ENCODE measurements at places on chromosomes 4 and X.

GRCh38 chr4:55568905-55569504 lies 22.3 kb upstream of the CLOCK start:
- no peak for DNase-seq

DNA sequence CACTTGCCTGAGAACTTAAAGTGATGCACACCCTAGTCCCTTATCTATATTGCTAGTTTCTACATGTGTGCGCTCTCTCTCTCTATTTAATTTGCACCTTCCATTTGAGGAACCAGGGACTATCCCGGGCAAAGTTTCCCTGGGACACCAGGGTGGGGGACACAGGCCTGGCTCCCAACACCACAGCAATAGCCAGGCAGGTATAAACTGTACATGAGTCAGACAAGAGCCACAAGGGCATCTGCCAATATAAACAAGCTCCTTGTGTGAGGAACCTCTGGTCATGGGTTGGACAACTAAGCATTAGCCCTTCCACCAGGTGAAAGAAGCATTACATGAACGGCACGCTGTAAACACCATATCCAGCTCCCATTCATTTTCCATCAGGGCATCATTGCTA lies 455.5 kb downstream of the STIM2 start:
- DNase-seq: no peak

DNA sequence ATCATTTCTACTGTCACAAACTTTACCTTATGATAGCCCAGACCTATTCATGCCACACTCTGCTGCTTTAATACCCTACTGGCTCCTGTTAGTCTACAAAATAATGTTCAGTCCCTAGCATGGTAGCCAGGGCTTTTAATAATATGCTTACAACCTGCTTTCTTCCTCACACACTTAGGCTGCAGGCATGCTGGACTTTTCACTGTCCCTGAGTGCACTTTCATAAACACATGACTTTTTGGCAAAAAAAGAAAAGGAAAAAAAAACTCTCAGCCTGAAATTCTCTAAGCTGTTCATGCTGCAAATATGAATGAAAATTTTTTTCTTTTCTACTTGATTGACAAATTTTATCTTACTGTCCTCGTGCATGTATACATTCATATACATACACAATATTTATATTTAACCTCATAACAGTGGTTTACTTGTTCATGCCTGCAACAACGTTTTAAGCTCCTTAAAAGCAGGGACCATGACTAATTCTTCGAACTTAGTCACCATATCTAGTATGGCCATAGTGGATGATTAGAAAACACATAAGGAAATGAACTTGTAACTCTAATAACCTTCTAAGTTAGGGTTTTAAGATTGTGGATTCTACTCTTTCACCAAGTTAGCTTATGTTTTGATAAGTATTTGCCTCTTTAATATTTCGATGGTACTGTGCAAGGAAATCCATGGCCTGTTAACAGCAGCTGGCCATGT lies 229.5 kb downstream of the SPCS3 start:
- DNase-seq: no peak

GRCh38 chrX:1242891-1243402 lies 25.7 kb upstream of the CSF2RA start:
- DNase-seq: no peak

GRCh38 chrX:136768469-136769084 lies 12.2 kb downstream of the ARHGEF6 start:
- no peak for DNase-seq

DNA sequence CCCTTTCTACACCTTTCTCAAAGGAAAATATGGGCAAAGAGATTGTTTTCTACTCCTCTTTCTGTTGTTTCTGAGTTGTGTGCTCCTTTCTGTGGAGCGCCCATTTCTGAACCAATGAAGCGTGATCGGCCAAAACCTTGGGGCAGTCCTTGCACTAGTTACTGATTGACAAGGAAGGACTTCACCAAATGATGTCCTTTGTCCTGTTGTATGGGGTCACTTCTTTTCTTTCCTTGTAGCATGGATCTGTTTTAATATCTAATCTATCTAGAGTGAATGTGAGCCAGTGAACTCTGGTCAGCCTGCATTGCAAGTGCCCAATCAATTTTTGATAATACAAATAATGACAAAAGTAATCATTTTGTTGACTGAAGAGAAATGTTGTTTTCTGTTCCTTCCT lies 94.5 kb downstream of the EGF start:
- DNase-seq: no peak

- no peak for DNase-seq
Measured at GRCh38 chr4:155603360-155603891, 63.2 kb upstream of the GUCY1A1 start.

GRCh38 chr4:187493661-187494060 lies 501.9 kb upstream of the ZFP42 start:
- DNase-seq: no peak

DNA sequence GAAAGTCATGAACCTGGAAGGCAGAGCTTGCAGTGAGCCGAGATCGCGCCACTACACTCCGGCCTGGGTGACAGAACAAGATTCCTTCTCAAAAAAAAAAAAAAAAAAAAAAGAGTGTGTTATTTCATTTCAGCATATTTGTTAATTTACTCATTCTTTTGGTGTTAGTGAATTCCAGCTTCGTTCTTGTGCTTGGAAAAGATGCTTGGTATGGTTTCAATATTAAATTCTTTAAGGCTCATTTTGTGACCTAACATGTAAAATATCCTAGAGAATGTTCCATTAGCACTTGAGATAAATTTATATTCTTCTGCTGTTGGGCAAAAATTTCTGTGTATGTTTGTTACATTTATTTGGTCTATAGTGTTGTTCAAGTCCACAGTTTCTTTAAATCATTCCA lies 66.8 kb downstream of the SPIN3 start:
- DNase-seq: no peak

GRCh38 chr4:60745800-60746571 lies 454.1 kb upstream of the ADGRL3 start:
- no peak for DNase-seq

DNA sequence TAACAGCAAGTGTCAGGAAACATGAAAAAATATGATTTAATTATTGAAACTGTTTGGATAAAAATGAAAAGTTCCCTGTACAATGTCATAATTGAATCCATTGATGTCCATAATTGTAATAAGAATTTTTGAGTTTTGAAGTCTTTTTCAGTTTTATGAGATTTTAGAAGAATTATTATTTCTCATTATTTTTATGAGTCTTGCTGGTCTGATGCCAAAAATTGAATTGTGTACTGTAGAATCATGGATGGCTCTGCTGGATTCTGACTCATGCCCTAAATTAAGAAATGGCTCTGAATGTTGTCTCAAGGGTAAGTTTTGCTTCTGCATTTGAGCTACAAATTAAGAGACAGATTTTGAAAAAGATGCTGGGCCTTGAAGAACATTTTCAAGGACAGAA lies 132.8 kb upstream of the MAP9 start:
- DNase-seq: no peak

DNA sequence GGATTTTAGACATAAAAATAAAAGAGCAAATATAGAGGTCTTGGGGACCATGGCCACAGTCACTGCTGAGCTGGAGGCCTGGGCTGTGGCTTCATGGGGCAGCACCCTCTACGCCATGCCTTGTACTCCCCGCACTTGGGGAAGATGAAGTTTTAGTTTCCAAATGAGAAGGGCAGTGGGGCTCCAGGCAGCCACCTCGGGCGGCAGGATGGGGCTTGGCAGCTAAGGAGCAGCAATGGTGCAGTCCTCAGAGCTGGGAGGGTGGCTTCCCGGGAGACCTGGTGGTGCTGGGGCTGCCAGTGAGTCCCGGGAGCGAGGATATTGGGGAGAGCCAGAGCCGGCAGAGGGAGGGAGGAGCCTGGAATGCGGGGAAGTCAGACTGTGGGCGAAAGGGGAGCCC lies 2.4 kb downstream of the CXCR3 start:
- DNase-seq: no peak

GRCh38 chr4:169851750-169852149 lies 94.0 kb upstream of the HPF1 start:
- DNase-seq: no peak

GRCh38 chr4:114146947-114147618 lies 167.6 kb upstream of the ARSJ start:
- DNase-seq: no peak

- DNase-seq: no peak
Measured at GRCh38 chrX:69262036-69262936, 97.0 kb upstream of the PJA1 start.

DNA sequence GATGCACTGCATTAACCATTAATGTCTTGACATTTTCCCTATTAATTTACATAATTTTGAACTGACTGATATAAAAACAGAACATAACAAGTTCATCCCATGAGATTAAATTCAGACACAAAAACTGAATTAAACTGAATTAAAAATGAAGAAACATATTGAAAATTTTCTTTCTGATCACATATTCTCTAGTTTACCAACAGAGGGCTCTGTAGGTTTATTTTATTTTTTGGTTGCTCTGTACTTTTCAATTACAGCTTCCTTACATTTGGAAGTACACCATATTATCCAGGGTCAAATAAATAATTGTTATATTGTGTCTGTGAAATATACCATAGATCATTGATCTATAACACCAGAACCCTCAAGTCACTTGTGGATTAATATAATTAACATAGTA lies 27.3 kb upstream of the CT83 start:
- no peak for DNase-seq

- no peak for DNase-seq
Measured at GRCh38 chr4:110510277-110510676, 34.3 kb downstream of the ENPEP start.

GRCh38 chr4:154492288-154492687 lies 689 bp upstream of the DCHS2 start:
- DNase-seq: no peak

DNA sequence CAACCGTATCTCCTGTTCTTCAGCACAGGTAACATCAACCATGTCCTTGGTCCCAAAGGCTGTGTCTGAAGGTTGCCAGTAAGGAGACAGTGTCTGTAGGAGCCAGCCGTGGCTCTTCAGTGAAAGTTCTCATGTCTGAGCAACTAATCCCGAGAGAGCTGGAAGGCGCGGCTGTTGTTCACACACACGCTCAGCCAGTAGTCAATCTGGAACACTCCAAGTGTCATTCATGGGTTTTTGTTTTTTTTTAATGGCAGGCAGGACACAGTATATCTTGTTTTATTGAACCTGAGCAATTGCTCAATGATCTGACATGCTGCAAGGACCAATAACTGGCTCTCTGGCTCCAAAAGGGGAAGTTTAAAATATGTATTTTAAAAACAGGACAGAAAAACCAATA lies 48.4 kb upstream of the MAP3K15 start:
- no peak for DNase-seq

GRCh38 chrX:74343343-74344279 lies 39.6 kb downstream of the ZCCHC13 start:
- DNase-seq: no peak

Measured in activated CD8-positive, alpha-beta memory T cell treated with anti-CD3 and anti-CD28 coated beads for 1 hour (primary cell).